Osteoblast (primary cell): ENCODE measurements at places on chromosomes 13 and 19. TPM values are rescaled to one million over a fixed set of nuclear protein-coding genes. Genes with fewer than 3 reads are reported as not detected.
A peak's percentile ranks its signal among the peaks of the same experiment; 100 is the strongest.

- no peak for DNase-seq
Measured at GRCh38 chr13:74226791-74227475, 92.7 kb upstream of the KLF12 start.

PTPRH gene
- total RNA-seq: 0.88 and 1.1 TPM in 2 replicates

GRCh38 chr19:38308006-38308766, 4.1 kb downstream of the C19orf33 start:
- no peak for DNase-seq

DNA sequence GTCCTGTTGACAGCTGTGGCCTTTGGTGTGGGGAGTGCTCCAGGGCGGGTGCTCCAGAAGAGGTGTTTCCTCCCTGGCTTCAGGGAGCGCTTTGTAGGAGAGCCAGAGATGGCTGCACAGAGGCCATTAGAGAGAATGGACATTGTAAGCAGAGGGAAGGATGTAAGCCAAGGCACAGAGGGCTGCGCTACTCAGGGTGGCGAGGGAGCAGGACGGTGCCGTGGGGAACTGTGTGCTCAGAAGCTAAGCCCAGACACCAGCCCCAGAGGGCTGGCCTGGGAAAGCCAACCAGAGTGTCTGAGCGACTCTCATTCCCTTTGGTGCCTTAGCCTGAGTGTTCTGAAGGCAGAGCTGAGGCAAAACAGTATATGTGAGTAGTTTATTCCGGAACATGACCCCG, 92.2 kb downstream of the TSHZ3 start:
- DNase-seq: peak; percentile 35

GRCh38 chr13:98845742-98846141, 93.3 kb upstream of the SLC15A1 start:
- DNase-seq: no peak

DNA sequence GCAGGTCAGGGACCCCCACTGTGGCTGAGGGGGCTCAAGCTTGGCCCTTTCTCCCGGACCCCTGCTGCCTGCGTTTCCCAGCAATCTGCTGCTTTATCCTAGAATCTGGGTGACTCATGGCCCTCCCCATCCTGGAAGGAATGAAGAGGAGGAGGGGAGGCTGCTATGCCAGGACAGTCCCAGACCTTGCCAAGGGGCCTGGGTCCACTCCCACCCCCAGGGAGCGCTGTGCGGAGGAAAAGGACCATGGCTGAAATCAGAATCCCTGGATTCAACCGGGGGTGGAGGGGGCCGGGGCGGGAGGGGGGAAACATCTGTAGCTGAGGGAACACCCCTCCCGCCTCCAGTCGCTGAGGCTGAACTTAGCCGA, 20.5 kb downstream of the ZNF114 start:
- DNase-seq: peak; percentile 94
